Activated CD4-positive, alpha-beta T cell treated with anti-CD3 and anti-CD28 coated beads for 1 hour (primary cell): ENCODE measurements at places on chromosomes 2 and 18.

GRCh38 chr18:5103693-5104092, 93.4 kb downstream of the AKAIN1 start:
- DNase-seq = no peak

DNA sequence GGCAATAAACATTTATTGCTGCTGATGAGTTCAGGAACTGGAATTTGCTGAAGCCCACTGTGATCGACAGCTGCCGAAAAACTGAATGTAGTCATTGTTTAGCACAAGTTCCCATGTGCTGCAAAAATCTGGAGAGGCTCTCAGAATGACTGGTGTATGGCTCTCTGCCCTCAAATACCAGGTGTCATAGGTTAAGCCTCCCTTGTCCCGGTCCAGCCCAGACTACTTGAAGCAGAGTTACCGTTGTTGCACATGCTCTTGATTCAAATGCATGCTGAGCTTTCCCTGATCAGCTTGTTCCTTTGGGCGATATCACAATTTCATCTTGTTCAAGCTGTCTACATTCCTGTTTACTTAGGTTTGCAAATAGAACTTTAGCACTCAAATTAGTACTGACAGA, 625.2 kb downstream of the CPS1 start:
- DNase-seq = no peak

DNA sequence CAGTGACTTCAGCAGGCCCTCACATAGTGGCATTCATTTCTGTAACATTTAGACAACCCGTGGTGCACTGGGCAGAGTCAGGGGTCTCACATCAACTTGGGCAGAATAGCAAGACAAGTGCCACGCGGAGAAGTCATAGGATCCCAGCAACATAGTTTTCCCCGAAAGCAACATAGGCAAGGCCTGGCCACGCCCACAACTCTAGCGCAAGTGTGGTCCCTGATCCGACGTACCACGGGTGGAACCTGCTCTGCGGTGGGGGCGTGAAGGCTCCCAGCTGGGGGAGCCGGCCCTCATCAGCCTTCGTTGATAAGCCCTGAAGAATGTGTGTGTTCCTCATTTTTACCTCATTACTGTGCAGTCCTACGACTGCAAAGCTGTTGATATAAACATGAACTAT, 261.2 kb downstream of the EIPR1 start:
- DNase-seq = no peak

DNA sequence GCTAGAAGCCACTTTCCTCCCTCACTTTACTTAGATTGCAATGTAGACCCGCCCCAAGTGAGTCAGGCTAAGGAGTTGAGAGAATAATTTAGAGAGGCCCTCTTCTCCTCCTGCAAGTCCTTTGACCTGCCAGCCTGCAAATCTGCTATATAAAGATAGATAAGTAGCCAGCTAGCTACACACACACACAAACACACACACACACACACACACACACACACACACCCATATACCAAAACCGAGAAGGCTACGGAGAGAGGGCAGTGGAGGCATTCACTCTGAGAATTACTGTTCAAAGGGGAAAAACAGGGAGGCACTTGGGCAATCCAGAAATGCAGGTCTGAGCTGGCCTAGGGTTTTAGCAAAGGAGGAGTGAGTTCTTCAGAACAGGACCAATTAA, 23.0 kb upstream of the SMAD7 start:
- no peak for DNase-seq

- DNase-seq = no peak
Measured at GRCh38 chr2:69131983-69132675, 119.2 kb downstream of the ANTXR1 start.

DNA sequence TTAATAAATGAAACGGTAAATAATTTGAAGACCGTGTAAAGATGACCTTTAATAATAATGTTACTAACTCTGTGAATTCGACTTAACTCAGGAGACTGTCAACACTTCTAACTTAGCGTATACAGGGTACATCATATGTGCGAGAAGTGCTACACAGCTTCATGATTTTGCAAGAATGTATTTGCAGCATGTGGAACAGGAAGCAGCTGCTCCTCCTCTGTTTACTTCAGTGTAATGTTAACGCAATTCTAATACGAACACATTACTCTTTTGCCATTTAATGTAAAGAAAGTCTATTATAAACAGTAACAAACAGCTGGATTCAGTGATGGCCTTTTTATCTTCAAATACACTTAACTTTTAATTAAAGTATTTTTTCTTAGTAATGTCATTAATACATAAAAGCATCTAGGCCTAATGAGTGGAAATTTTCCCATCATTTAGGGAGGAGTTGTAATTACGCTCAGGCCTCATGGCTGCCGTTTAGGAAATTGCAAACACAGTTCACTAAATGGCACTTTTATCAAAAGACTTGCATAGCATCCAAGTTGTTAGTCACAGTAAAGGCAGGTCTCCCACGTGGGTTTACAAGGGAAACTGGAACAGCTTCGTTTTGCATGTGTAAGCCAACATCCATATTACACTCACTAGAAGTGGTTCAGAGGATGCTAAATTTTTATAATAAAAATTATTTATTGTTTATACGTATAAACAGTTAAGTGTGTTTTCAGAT, 635.7 kb downstream of the FBXO15 start:
- DNase-seq = no peak

DNA sequence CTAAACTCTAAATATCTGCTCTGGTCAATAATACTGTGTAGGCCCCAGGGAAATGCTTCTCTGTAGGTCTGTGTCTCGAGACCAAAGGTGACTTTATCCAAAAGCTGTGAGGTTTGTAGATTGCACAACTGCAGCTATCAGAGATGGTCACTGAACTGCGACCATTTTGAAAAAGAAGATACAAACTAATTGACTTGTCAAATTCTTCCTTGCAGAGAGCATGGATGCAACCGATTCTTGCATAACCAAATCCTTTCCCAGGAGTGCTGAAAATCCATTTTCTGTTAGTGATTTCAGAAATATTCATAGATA, 155.8 kb downstream of the SH3BP4 start:
- DNase-seq = no peak

- no peak for DNase-seq
Measured at GRCh38 chr2:79041032-79041448, 15.5 kb downstream of the REG3G start.

GRCh38 chr2:227010433-227010832, 153.6 kb downstream of the COL4A4 start:
- no peak for DNase-seq

GRCh38 chr2:43798300-43798699, 24.5 kb downstream of the DYNC2LI1 start:
- DNase-seq = no peak

DNA sequence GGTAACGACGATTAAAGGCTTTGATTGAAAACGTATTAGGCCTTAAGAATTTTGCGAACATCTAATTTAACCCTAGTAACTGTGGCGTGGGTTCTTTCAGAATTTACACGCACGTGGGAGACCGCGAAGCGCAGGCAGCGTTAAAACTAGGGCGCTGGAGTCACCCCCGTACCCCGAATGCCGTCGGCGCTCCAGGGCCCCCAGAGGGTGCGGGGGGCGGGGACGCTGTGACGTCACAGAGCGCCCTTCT, 673 bp upstream of the SMCHD1 start:
- peak; percentile 74 for DNase-seq

DNA sequence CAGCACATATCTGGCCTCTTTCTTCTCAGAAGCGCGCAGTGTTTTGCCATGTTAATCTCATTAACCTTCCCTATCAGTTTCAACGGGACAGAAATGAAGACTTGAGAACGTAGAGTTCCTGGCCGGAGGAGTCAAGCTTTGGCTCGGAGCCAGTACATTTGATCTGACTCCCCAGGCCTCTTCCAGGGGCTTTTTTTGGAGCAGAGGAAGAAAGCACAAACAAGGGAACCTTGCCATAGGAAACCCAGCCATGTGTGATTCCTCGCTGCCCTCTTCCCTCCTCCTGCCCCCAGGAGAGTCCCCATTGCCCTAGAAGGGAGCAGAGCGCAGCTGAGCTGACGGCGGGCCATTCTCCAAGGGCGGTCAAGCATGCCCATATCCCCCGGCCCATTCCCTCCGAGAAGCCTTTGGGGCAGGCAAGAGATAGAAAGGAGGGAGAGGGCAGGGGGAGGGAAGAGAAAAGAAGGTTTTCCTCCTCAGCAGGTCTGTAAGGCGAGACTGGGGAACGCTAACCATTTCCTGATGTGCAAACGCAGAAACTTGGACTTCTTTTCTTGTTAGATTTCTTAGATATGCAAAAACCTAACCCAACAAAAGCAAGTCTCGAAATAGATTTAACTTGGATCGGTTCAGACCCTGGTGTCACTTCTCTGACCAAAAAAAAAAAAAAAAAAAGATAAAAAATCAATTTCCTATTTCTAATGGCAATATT, 63.7 kb upstream of the POU3F3 start:
- no peak for DNase-seq

DNA sequence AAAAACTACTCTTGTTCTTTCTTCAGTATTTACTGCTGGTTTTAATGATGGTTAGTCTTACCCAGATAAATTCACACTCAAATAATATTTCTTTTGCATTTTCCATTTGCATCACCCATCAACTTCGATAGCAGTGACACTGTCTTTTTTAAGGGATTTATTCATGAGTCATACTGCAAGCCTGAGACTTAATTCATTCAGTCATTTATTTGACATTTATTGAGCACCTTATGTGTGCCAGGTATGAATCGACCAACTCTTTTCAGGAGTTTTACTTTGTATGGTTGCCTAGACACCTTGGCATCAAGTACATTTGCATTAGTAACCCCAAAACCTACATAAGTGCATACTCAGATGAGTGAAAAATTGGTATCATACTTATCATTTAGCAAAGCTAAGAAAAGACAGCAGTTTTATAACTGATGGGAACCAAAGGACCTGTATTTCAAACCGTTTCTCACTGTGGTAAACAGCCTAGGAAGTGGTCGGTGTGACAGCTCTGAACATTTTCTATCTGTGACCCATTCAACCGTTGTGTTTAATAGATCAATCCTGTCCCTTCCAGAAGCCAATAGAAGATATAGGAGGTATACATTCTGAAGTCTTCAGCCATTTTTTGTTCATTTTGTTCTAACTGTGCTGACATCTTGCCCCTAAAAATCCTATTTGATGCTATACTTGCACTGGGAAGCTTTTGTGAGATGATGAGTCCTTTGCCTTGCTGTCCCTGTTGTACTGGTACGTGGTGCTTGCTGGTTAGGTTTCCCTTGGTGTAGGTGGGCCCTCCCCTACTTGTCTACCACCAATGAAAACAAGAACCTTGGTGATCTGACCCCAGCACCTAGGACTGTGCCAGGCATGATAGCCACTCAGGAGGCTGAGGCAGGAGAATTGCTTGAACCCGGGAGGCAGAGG, 484.7 kb upstream of the RAB12 start:
- no peak for DNase-seq

DNA sequence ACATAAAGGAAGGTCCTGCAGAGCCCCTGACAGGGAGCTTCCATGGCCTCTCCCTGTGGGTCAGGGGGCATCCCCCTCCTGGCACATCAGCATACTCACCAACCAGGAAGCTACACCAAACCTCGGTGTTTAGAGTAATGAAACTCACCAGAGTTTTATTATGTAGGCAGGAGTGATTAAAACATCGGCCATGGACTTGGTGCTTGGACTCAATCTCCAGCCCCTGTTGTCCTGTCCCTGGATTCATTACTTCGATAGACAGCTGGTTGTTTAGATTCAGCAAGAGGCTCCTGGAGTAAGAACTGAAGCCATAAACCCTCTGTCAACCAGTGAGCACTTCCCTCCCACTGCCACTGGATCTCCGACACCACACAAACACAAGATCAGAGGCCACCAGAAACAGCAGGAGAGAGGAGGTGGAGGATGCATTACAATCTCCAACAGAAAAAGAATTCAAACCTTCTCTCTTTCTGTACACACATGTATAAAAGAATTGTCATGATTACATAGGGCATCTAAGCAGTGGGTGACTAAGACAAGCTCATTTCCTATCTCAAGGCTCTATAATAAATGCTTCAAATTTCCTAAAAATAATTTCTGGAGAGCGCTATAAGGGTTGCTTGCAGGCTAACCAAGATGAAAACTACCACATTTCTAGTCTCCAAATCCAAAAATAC, 27.2 kb downstream of the TBC1D8 start:
- no peak for DNase-seq

DNA sequence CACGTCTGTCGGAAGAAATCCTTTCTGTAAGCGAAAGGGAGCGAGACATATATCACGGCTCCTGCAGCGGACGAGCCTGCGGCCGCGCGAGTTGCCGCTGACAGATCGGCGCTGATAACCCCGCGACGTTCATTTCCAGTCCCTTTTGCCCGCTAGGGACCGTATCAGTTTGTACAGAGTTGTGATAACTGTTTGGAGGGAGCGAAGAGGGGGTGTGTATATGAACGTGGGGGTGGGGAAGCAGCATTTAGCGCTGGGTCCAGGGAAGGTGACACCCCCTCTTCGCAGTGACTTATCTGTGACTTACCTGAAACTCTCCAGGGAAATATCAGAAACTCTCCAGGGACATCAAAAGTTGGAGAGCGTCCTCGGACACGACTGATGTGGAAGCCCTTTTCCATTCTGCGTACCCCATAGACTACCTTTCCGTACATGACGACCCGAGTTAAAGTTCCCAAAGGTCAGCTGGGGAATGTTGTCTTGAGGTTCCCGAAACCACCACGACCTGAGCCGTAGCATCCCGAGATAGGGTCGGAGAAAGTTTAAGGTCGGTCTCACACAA, 948 bp upstream of the GATA6 start:
- DNase-seq = no peak

GRCh38 chr2:146388757-146389156, 1456.1 kb upstream of the ACVR2A start:
- no peak for DNase-seq

DNA sequence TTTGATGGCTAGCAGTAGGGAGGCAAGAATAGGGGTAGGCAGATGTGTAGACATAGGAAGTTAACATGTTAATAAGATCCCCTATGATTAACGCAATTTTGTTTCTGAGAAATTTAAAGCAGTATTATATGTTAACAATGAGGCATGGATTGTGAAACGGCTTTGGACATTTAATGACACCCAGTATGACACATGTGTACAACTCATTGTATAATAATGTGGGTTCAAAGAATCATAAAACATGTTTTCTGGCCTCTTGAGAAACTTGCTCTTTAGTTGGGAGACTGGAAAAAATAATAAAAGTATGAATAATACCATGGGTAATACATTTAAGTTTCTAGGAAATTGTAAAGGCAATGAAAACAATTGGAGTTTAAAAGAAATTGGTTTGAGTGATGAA, 332.1 kb upstream of the CDH20 start:
- no peak for DNase-seq
